ENCODE measurements at places on chromosomes 12 and 14.

DNA sequence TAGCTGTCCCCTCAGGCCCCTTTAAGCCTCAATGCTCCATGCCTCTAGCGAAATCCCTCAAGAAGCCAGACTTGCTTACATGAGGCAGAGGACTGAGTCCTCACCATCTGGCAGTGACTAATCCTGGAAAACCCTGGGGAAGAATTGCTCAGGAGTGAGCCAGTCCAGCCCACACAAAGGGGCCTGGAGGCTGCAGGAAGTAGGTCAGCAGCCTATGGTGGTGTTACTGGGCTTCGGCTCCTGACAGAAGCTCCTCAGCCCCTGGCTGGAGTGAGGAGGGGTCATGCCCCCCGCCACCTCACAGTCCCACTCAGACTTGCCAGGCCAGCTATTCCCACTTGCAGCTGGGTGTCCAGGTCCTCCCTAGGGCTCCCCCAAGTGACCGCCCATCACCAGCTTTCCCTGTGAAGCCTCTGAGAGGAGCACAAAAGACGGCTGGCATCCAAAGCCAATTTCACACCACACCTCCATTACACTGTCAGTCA, 250.5 kb downstream of the DPF3 start:
- DNase-seq, result no peak

DNA sequence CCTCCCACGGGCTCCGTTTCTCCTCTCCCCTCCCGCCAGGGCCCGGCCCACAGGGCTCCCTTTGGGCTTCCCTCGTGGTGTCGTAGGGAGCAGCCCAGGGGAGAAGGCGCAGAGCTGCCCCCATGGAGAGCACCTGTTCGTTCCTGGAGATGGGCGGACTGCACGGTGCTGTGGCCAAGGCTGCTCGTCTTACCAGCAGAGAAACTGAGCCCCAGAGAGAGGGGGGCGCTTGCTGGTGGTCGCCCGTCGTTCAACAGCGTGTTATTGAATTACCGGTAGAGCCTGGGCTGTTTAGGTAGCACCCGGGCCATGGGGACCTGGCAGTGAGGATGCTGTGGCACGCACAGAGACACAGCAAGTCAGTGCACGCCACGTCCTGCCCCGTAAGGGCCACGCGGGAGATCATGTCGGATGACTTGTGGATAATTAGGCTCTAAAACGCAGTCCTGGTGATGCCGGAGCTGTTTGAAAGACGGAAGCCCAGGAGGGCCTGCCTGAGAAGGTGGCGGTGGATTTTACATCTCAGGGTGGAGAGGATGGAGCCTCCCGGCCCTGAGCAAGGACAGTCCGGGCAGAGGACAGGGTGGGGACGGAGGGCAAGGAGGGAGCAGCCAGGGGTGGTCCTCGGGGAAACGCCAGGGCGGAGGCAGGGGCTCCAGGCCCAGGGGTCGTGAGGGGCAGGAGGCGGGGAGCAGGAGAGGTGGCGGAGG, 134.4 kb downstream of the ADGRD1 start:
- no peak for DNase-seq

GRCh38 chr12:60489071-60489470, 893.2 kb downstream of the SLC16A7 start:
- no peak for DNase-seq

GRCh38 chr12:66244446-66244845, 55.4 kb downstream of the IRAK3 start:
- DNase-seq, result no peak

- DNase-seq, result no peak
These were observed 230.5 kb upstream of the EGLN3 start for GRCh38 chr14:34181338-34181737.

- DNase-seq, result peak; percentile 88
These were observed at the start of gene RBM19 for GRCh38 chr12:113965951-113966797. Gene RBM19, minus strand, starts transcription at chr12:113966325. Its CDS starts 98 bp downstream, at chr12:113966227.

DNA sequence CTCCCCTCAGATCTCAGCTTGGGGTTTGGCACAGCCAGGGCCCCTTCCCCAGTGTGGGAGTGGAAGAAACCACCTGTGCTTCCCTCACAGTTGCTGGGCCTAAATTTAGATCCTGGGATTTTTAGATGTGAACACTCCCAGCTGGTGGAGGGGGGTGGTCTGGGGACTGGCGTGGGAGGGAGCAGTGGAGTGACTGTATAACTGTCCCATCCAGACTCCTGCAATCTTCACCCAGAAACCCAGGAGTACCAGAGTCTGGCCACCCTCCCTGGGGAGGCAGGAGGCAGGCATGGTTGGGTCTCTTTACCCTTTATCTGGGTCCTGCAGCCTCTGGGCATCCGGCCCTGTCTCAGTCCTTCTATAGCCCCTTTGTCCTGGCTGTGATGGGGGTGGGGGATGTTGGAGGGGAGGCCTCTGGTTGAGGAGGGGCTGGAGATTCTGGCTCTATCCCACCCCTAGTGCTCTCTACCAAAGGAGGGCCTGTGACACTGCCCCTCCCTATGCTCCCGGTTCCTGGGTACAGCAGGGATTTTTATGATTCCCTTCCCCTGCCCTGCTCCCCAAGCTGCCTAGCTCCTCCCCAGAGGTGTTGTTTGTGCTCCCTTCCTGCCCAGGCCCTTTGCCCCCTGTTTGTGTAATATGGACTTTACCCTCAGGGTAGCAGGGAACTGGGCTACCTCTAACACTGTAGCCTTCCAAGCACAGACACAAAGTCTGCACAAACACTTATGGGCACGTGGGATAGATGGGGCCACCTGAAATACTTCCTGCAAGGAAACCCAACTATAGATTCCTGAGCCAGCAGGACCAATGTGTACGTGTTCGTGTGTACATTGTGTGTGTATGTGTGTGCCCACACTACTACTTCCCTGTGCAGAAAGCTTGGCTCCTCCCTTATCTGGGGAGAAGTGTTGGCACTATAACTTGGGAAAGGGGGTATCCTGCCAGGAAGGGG, 1.7 kb downstream of the ERBB3 start:
- DNase-seq, result no peak

DNA sequence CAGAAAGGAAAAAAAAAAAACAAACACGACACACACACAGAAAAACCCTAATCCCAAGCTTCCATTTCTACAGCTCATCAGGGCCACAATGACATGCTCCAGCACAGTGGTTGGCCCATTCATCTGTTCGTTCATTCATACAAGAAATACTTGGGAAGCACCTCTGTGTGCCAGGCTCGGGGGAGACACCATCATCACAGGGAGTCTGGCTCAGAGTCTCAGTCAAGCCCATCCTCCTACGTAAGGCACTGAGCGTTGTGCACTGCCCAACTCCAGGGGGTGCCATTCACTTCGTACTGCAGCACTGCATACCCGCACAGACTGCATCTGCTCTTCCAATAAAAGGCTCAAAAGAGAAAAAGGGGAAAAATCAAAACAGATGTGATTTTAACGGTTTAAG, 15.3 kb downstream of the VPS37B start:
- no peak for DNase-seq

GRCh38 chr14:72704502-72704901, 189.4 kb downstream of the DPF3 start:
- DNase-seq, result no peak

GRCh38 chr14:86050072-86050683, 520.2 kb downstream of the FLRT2 start:
- DNase-seq, result no peak

DNA sequence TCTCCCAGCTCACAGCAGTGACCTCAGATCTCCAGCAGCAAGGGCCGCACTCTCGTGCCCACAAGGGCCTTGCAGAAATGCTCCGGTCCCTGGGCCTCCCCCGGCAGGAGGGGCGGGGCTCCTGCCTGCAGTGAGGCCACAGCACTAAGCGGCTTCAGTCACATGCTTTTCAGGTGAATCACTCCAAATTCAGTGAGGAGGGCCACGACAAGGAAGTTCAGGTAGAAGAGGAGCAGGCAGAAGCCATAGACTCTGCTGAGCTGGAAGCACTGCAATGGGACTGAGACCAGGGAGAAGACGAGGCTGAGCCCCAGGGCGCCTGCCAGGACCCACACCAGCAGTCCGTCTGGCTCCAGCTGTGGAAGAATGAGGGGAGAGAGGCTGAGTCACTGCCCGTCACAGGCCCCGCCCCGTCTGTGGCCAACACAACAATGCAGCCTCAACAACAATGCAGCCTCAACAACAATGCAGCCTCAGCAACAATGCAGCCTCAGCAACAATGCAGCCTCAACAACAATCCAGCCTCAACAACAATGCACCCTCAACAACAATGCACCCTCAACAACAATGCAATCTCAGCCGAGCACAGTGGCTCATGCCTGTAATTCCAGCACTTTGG, 35.2 kb downstream of the SLC8B1 start:
- DNase-seq, result no peak

GRCh38 chr14:49670475-49670874, 17.5 kb downstream of the POLE2 start:
- no peak for DNase-seq

- DNase-seq, result no peak
These were observed 1.6 kb downstream of the KMT2D start for GRCh38 chr12:49059045-49059298.

- no peak for DNase-seq
These were observed 15.1 kb downstream of the AVIL start for GRCh38 chr12:57803319-57803893.

- no peak for DNase-seq
These were observed 43.6 kb downstream of the FGD6 start for GRCh38 chr12:95173392-95174251.

DNA sequence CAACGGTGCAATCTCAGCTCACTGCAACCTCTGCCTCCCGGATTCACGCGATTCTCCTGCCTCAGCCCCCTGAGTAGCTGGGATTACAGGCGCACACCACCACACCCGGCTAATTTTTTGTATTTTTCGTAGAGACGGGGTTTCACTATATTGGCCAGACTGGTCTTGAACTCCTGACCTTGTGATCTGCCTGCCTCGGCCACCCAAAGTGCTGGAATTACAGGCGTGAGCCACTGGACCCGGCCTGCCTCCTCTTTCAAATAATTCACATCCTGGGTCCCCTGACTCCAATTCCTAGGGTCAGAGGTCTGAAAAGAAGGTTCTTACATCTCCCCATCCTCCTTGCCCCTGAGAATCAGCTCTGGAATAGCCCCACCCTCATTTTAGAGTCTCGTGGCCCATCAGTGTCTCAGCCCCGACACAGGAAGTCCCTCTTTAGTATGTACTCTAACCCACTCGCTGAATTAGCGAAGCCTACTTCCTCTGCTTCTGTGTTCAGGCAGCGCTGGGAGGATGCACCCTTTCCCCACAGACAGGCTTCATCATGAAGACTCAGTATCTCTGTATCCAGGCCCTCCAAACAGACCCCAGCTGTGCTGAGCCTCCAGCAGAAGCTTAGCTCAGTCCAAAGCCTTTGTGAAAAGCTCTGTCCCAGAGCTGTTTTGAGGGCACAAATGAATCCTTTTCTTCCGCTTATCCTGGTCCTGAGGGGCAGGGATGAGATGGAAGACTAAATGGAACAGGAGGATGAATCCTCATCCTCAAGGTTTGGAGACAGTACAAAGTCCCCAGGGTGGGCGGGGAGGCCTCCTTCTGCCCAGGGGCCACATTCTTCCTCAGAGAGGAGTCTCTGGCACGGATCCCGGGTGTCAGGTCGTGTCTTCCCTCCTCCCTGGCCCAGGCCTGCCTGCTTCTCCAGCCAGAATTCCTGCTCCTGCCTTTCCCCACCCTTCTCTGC, 3.5 kb downstream of the LPAR5 start:
- DNase-seq, result no peak

GRCh38 chr12:53476769-53477209, 22.5 kb downstream of the MAP3K12 start:
- DNase-seq, result no peak

DNA sequence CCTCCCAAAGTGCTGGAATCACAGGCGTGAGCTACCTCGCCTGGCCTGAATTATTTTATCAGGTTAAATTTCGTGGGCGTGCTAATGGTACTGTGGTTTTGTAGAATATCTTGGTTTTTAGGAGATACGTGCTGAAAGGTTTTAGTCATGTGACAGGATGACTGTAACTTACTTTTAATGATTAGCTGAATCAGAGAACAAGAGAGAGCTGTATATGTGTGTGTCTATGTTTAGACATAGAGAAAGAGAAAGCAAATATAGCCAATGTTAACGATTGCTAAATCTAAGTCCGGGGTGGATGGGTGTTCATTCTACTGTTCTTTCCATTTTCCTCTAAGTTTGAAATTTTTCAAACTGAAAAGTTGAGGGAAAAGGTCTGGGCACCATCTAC, 9.2 kb upstream of the PNMA1 start:
- DNase-seq, result no peak

- no peak for DNase-seq
These were observed 35.1 kb downstream of the CCNK start for GRCh38 chr14:99516156-99516870.

DNA sequence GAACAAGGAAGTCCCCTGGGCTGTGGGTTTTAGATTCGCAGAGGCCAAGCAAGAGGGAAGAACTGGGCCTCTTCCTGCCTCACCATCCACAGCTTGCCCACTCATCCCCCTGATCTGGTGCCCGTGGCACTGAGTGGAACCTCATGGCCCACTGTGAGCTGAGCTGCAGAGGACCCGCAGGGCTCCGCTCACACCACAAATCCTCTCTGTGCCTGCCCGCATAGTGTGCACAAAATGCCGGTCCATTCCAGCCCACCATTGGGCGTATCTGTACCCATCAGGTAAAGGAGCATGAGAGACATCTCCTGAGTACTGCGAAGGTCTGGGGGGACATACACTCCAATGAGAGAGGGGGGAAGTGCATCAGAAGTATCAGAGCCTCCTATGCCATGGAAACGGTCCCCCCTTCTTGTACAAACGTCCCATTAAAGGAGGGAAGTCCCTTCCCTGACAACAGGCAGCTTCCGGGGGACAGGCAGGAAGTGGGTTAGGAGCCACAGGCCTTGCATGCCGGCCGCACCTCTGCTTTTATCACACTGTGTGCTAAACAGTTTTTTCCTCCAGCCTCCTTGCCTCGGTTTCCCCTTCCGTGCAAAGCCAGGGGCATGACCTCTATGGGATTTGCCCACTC, 309.4 kb upstream of the DIO3 start:
- no peak for DNase-seq

DNA sequence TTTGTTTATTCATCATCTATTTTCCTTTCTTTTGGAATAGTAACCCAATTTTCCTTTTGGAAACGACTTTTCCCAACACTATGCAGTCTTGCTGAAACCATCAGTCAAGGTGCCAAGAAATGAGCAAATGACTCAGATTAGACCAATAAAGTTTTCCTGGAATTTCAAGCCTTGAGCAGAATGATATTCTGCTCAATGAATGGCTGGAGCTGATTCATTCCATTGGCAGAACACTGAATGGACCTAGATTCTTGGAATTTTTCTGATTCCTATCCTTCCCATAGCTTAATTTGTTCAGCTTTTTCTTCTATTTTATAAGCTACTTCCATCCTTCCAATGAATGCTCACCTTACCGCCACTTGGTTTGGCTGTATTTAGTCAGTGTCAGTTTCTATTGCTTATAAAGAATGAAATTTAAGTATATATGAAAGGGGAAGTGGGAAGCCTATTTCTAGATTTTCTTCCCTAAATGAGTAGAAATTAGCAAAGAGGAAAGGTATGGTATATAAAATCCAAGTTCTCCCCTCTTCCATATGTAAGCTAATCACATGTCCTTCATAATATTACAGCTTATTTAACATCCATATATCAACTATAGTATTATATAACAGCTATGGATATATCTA, 89.0 kb downstream of the C14orf39 start:
- no peak for DNase-seq

Measured in activated T-helper 1 cell treated with anti-CD3 and anti-CD28 coated beads, Interleukin-2, amount 50 U/mL, for 16 hours (primary cell).